RWPE2 (cell line): ENCODE measurements at places on chromosomes 4 and X.

GRCh38 chrX:96433409-96434077 is 251.1 kb upstream of the DIAPH2 start:
- no peak for DNase-seq

DNA sequence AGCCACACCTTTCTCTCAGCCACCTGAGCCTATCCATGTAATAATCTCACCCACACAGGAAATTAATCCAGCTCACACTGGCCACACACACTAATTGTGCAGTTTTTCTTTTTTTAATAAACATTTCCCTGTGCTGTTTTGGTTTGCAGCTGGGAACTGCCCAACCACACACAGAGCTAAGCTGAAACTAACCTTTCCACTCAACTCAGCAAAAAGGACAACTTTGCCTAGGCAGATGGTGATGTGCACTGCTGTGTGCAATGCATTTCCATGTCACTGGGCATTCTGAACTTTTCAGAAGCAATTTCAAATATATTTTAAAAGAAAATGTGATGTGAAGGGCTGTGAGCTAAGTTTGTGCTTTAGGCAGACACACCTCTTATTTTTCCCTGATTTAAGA is 70.0 kb upstream of the TLL1 start:
- DNase-seq, result no peak

- DNase-seq, result no peak
These were observed at the start of gene BCOR for GRCh38 chrX:40097504-40098263. BCOR (minus strand) TSS chrX:40097958; CDS start chrX:40077929, 20,029 bp downstream.

- no peak for DNase-seq
These were observed 12.3 kb downstream of the FHL1 start for GRCh38 chrX:136159611-136160025.

DNA sequence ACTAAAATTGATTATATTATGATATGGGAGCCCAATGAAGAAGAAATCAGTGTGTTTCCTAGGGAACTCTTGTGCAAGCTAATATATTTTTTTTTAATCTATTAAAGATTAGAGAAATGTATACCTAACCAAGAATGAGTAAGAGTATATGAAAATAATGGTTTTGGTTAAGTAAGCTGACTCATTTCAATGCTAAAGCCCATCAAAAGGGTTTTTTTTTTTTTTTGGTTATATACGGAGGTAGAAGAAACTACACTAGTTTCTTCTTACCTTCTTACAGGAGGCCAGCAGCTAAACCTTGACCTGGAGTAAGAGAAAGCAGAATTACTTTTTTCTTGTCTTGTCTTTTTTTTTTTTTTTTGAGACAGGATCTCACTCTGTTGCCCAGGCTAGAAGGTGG is 27.5 kb downstream of the RUFY3 start:
- no peak for DNase-seq

DNA sequence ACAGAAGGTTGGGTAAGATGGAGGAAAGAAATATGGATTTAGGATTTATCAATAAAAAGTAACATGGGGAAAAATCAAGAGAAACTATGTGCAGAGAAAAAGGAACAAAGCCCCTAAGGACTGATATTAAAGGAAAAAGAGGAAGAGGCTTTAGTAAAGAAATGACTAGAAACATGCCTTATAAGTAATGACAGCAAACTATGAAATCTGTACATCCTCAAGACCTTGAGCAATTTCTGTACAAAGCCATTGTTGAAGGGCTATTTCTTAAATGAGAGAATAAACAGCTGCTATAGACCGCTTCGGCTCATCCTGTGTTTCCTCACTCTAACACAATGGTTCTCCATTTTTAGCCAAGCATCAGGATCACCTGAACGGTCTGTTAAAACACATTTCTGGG is 180.3 kb upstream of the ATOH1 start:
- no peak for DNase-seq

DNA sequence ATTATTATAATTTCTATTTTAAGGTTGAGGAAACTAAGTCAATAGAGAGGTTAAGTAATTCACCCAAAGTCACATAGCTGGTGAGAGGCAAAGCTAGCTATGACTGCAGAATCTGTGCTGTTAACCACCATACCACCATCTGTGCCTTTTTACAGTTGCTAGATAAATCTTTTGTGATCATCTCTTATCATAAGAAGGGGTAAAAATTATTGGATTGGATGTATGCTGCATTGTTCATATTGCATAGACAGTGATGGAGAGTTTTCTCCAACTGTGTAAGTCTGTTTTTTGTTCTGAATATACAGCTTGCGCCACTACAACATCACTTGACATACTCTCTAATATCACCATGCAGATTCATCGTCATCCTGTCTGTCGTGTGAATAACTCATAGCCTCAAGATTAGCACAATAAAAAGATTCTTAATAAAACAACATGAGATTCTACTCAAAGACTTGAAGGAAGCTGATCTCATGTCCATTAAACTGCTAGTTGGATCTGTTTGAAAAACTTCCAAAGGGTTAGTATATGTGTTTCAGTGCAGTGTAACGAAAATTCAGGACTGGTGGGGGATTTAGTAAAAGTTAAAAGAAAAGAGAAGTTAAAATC is 495.9 kb downstream of the SPRY1 start:
- no peak for DNase-seq

DNA sequence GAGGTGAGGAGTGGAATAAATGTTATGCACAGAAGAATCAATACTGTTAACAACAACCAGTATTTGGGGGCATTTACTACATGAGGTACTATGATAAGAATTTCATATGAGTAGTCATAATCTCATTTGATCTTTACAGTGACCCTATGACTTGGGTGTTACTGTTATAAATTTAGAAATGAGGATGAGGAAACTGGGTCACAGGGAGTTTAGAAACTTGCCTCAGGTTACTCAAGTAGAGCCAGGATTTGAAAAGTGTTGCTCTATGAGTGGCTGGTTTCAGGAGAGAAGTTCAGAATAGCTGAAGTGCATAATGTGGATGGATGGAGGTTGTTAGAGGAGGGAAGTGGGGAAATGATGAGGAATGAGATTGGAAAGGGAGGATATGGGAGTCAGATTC is 16.6 kb upstream of the DDIT4L start:
- no peak for DNase-seq

DNA sequence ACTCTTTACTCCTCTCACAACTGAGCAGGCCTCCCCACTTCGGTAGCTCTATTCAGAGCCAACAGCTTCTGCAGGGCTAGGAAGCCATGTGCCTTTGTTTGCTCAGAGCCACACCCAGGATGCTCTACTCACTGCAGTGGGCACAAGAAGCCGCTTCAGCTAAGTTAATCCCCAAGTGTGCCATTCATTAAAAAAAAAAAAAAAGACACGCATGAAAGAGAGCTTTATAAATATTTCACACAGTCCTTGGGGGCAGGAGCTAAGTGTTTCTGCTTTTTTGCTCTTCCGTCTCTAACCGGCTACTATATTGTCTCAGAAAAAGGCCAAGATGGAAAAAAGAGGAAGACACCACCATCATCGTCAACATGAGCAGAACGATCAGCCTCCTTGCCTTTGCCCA is 8.1 kb downstream of the CRMP1 start:
- no peak for DNase-seq

GRCh38 chrX:31550158-31550557 is 478.3 kb upstream of the FTHL17 start:
- DNase-seq, result no peak

DNA sequence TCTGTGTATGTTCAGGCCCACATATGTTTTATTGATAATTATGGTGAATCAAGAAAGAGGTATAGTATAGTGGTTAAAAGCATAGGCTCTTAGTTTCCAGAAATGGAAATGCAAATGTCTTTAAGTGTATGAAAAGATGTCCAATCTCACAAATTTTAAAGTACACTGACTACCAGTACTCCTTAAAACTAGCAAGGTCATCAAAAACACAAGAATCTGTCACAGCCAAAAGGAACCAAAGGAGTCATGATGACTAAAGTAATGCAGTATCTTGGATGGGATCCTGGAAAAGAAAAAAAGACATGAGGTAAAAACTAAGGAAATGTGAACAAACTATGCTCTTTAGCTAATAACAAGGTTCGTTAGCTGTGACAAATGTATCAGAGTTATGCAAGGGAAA is 661 bp upstream of the RBM41 start:
- DNase-seq, result no peak

- DNase-seq, result no peak
These were observed 62.2 kb upstream of the WDR1 start for GRCh38 chr4:10178763-10179162.

DNA sequence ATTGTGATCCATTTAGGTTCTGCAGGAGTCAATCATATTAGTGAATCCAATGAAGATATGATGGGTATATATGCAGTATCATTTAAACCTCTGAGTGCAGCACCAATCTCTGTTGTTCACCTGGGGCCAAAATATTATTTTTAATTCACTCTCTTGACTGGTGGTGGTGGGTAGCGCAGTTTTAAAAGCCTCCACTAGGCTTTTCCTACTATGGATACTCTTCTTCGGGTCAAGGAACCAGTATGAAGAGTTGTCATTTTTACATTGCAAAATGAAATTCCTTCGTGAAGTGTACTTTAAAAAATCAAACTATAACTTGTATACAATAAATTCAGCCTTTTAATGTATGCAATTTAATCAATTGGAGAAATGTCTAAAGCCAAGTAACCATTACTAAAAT is 56.5 kb downstream of the QRFPR start:
- DNase-seq, result no peak

DNA sequence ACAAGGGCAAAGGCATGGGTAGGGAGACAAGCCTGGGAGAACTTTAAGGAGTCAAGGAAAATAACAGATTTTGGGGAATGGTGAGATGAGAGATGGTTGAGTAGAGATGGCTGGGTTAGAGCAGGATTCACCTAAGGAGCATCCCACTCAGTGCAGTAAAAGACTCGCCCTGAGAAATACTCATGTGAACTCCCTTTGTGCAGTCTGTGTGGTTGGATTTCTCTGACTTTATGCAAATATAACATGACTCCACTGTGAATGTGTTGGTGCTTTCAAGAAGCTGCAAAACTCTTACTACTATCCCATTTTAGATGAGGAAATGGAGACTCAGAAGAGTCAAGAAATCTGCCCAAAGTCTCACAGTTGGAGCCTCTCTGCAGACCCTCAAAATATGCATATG is 129.8 kb upstream of the LIMCH1 start:
- no peak for DNase-seq

- no peak for DNase-seq
These were observed 31.2 kb downstream of the PJA1 start for GRCh38 chrX:69133921-69134542.

DNA sequence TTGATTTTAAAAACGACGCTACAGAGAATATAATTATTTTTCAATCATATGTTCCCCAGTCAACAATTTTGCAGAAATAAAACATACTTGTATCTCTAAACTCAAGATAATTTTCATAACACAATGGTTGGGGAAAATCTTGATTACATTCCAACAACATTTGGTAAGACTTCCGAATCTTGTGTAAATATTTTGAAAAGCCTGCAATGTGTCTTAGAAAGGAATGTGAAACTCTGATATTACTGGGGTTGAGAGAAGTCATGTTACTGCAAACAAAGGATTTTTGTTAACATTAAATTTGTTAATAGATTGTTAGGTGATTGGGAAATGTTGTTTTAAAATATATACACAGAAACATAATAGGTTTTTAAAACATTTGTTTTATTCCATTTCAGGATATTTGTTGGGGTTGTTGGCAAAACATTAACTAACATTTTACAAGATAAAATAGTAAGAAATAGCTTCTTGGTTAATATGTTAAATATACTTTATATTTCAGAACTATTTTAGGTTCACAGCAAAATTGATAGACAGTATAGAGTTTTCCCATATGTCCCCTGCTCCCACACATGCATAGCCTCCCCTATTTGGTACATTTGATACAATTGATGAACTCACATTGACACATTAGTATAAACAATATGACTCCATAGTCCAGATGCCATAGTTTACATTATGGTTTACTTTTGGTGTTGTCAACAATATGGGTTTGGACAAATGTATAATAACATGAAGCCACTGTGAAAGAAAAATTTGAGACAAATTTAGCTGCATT is 218.6 kb upstream of the FAM47A start:
- no peak for DNase-seq

GRCh38 chr4:87309625-87310024 is 13.1 kb downstream of the HSD17B13 start:
- no peak for DNase-seq

GRCh38 chrX:77087529-77088169 is 359.5 kb upstream of the FGF16 start:
- DNase-seq, result no peak

DNA sequence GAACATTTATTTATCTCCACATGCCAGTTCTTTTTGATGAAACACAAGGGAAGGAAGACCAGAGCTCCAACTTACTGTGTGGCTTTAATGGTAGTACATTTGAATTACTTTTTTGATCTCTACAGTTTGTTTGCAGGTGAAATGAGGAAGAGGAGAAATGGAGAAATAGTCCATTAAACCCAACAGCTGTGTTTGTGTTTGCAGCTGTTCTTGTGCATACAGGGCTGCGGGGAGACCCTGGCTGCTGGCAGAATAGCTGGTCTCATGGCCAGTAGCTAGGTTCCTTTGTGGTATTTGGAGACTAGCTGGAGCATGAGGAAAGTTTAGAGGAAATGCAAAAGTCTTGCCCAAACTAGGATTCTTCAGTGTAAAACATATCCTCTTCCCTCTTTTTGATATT is 374.8 kb downstream of the GPAT3 start:
- DNase-seq, result no peak

GRCh38 chr4:10185518-10186227 is 69.1 kb upstream of the WDR1 start:
- no peak for DNase-seq

DNA sequence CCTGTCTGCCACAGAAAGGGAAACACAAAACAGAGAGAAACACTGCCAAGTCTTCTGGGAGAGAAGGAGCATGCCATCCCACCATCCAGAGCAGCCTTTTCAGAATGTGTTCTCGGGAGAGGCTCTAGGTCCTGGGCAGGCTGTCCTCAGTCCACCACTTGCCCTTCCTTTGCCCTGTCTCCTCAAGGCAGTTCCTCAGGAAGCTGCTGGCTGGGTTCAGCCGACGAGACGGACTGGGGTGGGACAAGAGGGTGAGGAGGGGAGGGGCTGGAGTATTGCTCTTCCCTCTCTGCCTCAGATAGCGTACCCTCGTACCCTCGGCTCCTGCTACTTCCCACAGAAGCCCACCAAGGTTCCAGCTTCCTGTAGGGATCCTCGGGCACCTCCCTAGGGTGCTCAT is 26.6 kb upstream of the LGI2 start:
- DNase-seq, result no peak

DNA sequence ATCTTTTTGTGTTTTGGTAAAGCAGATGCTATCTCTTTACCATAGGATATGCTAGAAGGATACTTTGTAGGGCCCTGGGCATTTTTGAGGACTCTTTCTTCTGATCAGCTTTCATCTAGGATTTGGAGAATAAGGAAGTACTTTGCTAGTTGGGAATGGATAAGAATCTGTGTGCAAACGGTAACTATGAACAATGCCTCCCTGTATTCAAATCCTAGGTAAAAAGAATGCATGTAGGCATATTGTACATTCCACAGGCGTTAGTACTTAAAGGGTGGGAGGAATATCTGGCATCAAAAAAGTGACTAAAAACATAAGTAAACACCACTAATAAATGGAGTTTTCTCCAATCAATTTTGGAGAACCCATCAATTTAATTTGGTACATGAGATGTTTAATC is 59.7 kb downstream of the SH3BGRL start:
- no peak for DNase-seq

GRCh38 chr4:173230062-173230461 is 61.5 kb downstream of the GALNT7 start:
- no peak for DNase-seq
